Activated T-cell treated with anti-CD3 and anti-CD28 coated beads, Interleukin-2, amount 50 U/mL, for 4 hours (primary cell): ENCODE measurements at places on chromosomes 16 and 17. TPM values are rescaled to one million over a fixed set of nuclear protein-coding genes. Genes with fewer than 3 reads are reported as not detected.

- DNase-seq = no peak
These were observed 64.8 kb downstream of the C16orf95 start for GRCh38 chr16:87252269-87252970.

The CAMKK1 gene
- 7.5 TPM for total RNA-seq

The MPP3 gene
- total RNA-seq = 0.94 TPM

DNA sequence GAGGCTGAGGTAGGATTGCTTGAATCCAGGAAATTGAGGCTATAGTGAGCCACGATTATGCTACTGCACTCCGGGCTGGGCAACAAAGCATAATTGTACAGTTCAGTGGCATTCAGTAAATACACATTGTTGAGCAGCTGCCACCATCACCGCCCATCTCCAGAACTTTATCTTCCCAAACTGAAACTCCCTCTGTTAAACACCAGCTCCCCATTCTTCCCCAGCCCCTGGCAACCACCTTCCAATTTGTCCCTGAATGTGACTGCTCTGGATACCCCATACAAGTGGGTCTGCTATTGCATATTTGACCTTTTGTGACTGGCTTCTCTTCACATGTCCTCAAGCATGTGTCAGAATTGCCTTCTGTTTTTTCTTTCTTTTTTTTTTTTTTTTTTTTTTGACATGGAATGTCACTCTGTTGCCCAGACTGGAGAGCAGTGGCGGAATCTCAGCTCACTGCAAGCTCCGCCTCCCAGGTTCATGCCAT is 2.9 kb downstream of the RPL38 start:
- no peak for DNase-seq

- no peak for DNase-seq
These were observed 120.4 kb downstream of the PARN start for GRCh38 chr16:14509675-14510132.
